ENCODE measurements at places on chromosomes 3 and 15.

DNA sequence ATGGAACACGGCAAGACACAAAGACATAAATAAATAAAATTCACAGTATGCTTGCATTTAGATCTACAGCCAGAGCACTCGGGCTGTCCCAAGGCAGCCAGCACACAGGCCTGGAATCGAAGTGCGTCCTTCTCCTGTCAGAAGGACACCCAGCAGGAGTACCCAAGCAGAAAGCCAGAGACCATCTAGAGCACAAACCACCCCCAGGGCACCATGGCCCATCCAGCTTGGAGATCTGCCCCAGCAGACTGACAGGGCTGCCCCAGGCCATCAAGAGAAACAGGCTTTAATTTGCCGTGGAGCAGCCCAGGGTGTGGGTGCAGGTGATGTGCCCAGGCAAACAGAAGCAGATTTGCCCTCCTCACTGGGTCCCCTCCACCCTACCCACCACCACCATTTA is 7.8 kb upstream of the SPATA12 start:
- no peak for DNase-seq

GRCh38 chr15:75578173-75578947 is 755 bp downstream of the PTPN9 start:
- no peak for DNase-seq

GRCh38 chr3:31758322-31758965 is 222.6 kb downstream of the OSBPL10 start:
- DNase-seq: no peak

DNA sequence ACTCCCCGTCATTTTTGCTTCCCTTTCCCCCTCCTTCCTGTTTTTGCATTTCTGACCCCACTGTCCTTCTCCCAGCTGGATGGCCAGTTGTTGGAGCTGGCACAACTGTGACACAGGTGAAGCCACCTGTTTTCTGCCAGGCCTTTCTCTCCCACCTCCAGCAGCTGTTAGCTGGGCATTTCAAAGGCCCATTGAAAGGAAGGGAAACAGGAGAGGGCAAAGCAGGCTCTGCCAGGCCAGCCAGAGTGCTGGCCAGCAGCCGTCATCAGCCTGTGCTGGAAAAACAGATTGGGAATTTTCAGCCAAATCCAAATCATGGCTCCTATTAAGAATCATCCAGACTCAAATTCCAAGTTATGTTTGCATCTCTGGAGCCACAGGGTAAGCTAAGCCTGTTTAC is 155.2 kb upstream of the C2CD4B start:
- DNase-seq: no peak

DNA sequence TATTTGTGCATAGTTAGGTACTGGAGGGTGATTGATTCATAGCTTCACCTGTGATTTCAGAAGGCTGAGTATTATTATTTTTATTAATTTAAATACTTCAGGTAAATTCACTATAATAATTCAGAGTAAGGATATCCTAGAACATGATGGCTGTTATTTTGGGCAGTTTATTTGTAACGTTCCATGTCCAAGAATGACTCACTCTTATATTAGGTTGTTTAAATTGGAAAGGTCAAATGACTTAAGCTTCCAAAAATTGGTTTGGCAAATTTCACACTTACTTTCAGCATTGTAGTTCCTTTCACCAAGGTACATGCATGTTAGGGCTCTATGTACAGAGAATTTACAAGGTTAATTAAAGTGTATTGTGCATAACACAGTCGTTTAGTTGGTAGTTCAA is 120.2 kb downstream of the EPHA3 start:
- DNase-seq: no peak

- no peak for DNase-seq
Observed at GRCh38 chr3:197238842-197239241, 59.6 kb downstream of the DLG1 start.

DNA sequence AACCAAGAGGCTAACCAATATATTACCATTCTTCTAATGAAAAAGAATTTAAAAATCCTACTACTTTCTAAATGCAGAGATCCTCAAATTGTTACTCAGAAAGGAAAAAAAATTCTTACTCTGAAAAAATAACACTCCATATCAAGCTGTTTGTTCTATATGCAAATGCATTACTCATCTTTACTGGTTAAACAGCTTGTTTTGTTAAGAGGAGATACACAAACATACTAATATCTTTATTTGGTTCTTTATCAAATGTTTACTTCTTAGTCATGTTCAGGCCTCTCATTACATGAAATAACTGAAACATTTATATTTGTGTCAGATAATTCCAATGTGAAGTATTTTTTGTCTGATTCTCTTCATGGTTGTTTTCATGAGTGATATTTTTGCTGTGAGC is 146.8 kb downstream of the PCCB start:
- DNase-seq: no peak

DNA sequence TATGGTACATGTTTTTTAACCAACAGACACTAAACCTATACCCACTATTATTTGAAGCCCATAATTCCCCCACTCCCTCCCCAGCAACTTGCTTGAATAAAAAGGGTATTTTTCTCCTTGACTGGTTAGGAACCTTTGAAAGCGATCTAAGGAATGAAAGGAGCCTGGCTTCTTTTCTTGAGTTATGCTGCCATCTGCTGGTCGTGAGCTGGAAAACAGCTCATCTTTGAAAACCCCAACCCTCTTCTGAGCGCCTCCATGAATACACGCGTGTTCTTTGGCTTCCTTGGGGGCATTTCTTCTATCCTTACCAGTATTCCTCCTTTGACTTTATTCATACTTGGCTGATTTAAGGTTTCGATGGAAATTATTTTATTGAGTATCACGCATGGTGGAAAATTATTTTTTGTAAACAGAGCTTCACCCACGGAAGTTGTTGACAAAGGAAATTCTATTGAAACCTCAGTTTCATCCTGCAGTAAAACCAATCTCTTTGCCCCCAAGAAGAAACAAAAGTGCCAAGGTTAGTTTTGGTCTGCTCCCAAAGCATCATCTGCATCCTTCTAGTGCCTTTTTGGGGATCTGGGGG is 171.6 kb downstream of the SV2B start:
- DNase-seq: no peak

DNA sequence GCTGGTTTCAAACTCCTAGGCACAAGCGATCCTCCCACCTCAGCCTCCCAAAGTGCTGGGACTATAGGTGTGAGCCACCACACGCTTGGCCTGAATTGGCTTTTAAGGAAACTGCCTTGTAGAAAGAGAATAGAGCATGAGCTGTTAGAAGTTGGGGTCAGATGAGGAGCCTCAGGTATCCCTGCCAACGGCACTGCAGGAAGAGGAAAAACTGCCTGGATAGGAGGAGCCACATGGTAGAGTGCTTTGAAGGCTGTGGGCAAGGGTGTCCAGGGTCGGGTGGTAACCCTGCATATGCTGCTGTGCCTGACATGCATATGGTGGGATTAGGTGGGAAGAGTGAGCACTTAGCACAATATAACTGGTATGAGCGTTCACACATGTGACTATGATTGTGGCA is 55.0 kb downstream of the BSN start:
- no peak for DNase-seq

GRCh38 chr3:136351351-136351750 is 101.2 kb downstream of the PCCB start:
- DNase-seq: no peak

GRCh38 chr15:40217166-40217824 is 21.6 kb upstream of the PAK6 start:
- DNase-seq: no peak

GRCh38 chr15:89199746-89200145 is 21.6 kb downstream of the RLBP1 start:
- no peak for DNase-seq

DNA sequence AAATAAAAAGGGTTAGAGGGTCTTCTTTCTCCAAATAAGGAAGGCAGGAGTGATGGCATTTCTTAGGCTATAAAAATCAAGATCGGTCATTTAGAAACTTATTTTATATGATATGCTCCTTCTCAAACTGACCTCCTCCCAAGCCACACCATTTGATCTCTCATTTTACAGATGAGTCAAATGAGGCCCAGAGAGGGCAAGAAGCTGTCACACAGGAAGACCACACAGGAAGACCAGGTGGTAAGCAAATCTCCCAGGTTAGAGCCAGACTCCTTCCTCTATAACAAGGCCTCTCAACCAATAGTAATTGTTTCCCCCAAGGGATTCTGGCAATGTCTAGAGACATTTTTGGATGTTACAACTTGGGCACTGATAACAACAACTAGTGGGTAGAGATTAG is 13.8 kb downstream of the TLE3 start:
- no peak for DNase-seq

DNA sequence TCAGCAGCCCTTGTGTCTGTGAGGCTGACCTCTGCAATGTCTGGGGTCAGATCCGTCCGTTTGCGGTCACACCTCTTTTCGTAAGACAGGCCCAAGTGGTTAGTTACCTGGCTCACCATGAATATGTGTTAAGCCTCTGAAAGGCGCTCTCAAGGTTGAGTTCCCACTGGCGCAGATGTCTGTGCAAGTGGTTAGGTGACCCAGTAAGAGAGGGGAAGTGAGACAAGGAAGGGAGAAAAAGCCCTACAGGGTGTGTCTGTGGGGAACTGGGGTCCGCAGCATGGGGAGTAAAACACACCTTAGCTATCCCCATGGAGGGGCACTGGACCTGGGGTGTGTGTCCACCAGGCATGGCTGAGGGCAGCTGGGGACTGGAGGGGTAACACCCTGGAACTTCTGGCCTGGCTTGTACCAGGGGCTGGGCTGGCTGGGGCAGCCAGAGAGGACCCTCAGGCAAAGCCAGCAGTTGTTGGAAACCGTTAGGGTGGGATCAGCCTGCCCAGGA is 391.6 kb upstream of the PROK2 start:
- no peak for DNase-seq

DNA sequence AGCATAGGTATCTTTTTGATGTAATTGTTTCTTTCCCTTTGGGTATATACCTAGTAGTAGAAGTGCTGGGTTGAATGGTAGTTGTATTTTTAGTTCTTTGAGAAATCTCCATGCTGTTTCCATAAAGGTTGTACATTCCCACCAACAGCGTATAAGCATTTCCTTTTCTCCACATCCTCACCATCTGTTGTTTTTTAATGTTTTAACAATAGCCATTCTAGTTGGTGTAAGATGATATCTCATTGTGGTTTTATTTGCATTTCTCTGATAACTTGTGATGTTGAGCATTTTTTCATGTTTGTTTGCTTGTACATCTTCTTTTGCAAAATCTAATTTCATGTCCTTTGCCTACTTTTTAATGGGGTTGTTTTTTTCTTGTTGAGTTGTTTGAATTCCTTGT is 80.0 kb upstream of the TMC3 start:
- DNase-seq: no peak

DNA sequence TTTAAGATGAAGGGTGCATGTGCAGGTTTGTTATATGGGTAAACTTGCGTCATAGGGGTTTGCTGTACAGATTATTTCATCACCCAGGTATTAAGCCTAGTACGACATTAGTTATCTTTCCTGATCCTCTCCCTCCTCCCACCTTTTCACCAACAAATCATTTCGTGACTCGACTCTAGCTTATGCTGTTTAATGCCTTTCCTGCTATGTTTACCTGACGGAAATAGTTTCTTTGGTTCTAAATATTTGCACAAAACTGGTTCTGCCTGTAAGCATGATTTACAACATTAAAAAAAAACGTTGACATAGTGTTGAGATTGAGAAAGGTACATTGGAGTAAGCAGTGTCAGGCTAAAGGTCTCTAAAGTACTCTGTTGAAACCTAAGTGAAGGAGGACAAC is 2.4 kb downstream of the GNL3 start:
- no peak for DNase-seq

- DNase-seq: no peak
Observed at GRCh38 chr15:99059010-99059981, 45.6 kb upstream of the SYNM start.

DNA sequence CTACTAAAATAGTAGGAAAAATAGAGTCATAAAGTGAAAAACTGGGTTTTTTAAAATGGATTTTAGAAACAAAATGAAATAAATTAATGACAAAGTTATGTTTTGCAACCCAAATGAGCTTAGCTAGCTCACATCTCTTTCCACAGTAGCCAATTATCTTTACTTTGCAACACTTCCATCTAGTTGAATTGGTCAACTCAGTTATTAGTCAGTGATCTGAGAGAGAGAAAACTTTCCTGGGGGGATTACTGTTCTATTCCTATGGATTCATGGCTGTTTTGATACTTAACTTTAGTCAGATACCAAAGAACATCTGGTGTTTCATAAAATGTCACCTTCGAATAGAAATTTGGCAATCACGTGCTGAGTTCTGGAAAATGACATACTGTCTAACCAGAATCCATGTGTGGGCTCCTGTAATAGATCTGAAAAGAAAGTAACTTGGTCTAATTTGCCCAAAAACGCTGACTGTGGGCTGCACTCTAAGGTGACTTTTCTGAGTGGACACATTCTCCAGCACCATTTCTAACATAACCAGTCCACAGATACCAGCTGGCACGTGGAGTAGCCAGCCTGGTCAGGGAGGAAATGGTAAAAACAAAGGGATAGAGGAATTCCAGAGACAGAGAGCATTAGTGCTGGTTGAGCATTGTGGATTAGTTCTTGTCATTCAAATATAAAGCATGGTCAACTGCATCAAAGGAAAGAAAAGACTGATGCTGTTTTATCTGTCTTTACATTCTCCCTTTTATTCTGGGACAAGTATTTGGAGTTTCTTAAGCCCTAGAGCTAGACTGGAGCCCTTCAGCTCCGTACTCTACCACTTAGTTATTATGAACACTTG is 45.2 kb upstream of the CCDC80 start:
- DNase-seq: no peak

DNA sequence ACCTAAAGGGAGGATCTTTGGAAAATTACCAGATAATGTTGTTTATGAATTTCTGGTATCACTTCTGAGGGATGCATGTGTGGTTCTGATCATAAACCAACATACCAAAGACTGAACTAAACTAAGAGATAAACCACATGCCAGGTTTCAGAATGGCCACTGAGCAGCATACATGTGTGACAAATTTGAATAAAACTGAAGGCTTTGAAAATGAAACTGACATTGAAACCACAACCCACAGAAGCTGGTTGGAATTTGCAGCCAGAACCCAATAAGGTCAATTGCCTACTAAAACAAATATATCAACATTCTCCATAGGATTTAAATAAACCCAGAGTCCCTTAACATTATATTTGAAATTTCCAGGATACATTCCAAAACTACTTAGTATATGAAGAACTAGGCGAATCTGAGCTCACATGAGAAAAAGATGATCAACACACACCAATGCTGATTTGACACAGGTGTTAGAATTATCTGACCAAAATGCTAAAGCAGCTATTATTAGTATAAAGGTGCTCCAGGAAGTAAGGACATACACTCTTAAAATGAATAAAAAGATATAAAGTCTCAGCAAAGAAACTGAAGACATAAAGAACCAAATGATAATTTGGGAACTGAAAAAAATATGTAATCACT is 125.0 kb downstream of the ZNF280D start:
- DNase-seq: no peak

DNA sequence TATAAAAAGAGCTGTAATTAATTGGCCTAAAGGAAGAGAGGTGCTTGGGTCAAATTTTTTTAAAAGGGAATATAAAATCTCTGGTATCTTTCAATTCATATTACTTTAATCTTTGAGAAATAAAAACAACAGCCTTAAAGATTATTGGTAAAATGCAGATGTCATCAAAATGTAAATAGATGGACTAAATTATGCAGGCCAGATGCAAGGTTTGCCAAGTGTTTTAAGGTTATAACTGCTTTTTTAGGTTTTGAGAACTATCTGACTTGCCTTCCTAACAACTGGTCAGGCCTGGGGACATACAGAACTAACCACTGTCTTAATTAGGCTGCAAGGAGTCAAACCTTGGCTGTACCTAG is 20.0 kb upstream of the OR5H1 start:
- DNase-seq: no peak
